Activated T-cell treated with anti-CD3 and anti-CD28 coated beads, Interleukin-2, amount 50 U/mL, for 72 hours (primary cell): ENCODE measurements at places on chromosomes 1 and 21. TPM values are rescaled to one million over a fixed set of nuclear protein-coding genes. Genes with fewer than 3 reads are reported as not detected.
A peak's percentile ranks its signal among the peaks of the same experiment; 100 is the strongest.

DNA sequence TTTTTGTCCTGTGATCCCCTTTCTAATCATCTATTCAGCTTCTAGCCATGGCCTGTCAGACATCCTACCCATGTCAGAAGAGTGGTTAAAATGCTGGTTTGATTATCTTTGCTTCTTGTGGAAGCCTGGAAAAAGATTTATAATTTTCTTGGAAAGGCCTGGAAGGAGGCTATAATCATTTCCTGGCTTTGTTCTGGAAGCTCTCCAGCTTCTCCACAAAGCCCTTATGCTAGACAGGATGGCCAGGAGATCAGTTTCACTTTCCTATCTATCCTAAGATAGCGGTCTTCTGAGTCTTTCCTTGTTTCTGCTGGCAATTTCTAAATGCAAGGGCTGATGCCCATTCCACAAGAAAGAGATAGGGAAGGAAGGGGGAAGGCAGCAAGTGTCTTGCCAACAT lies 90.9 kb upstream of the SLC44A3 start:
- H3K4me1 ChIP-seq, result no peaks in the 10 kb centered on the region
- H3K27me3 ChIP-seq, result peaks cover 21% of the 10 kb centered on the region
- H3K4me3 ChIP-seq, result no peak overlapping the region
- no peak overlapping the region for H3K27ac ChIP-seq

- no peak overlapping the region for H3K27ac ChIP-seq
- peaks cover 30% of the 10 kb centered on the region for H3K36me3 ChIP-seq
- DNase-seq, result no peak
These were observed 41.5 kb downstream of the CHIA start for GRCh38 chr1:111332190-111332589.

The SPRR2E gene
- not detected for total RNA-seq

GRCh38 chr1:6081901-6082300 lies 36.2 kb downstream of the KCNAB2 start:
- H3K36me3 ChIP-seq, result peaks cover 7% of the 10 kb centered on the region
- no peak overlapping the region for H3K4me3 ChIP-seq
- H3K27me3 ChIP-seq, result no peaks in the 10 kb centered on the region
- no peak for DNase-seq
- H3K27ac ChIP-seq, result no peak overlapping the region

The CBS gene
- 89.1 TPM for total RNA-seq

The RXFP4 gene
- total RNA-seq, result not detected

DNA sequence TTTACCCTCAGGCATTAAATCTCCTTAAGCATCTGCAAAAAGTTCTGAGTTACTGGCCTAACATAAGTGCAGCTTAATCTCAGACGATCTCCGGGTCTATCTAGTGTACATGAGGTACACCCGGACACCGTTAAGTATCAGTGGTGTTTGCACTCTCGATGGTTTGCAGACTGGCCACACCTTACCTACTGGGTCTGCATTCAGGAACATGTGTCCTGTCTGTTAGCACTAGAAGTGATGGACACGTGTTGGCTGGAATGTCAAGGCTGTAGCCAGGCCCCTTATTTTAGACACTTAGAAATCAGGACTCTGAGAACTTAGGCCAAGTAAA lies 783 bp upstream of the AGL start:
- H3K27ac ChIP-seq, result peak overlapping the region; percentile 98
- peaks cover 54% of the 10 kb centered on the region for H3K4me1 ChIP-seq
- H3K27me3 ChIP-seq, result no peaks in the 10 kb centered on the region
- peaks cover 10% of the 10 kb centered on the region for H3K36me3 ChIP-seq

DNA sequence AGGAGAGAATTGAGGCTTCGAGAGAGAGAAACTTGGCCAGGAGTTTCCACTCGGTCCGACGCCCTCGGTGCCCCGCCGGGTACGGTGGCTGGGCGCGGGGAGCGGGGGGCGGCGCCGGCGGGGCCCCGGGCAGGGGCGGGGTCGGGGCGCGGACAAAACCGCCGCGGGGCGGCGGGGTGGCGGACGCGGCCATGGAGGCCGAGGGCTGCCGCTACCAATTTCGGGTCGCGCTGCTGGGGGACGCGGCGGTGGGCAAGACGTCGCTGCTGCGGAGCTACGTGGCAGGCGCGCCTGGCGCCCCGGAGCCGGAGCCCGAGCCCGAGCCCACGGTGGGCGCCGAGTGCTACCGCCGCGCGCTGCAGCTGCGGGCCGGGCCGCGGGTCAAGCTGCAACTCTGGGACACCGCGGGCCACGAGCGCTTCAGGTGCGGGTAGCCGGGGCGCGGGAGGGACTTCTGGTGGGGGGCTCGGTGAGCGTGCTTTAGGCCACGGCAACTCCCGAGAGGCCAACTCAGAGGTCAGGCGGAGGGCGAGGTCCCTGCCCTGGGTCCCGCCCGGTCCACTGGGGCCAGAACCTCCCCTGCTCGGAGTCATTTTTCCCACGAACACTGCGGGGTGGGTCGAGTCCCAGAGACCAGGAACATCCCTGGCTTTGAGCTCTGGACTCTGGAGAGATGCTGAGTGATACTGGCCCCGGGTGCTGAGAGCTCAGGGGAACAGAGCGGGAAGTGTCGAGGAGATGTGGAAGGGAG lies 431 bp downstream of the RAB42 start:
- no peaks in the 10 kb centered on the region for H3K36me3 ChIP-seq
- DNase-seq, result peak; percentile 42
- peak overlapping the region; percentile 84 for H3K4me3 ChIP-seq

DNA sequence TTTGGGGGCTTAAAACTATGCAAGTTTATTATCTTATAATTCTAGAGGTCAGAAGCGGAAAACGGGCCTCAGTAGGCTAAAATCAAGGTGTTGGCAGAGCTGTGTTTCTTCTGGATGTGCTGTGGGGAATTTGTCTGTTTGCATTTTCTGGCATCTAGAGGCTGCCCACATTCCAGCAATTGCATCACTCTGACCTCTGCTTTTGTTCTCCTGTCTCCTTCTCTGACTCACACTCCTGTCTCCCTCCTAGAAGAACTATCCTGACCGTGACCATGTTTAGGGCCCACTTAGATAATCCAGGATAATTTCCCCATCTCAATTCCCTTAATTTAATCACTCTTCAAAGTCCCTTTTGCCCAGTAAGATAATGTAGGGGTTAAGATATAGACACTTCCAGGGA lies 127.4 kb upstream of the DEPDC1 start:
- no peak overlapping the region for H3K4me3 ChIP-seq
- no peaks in the 10 kb centered on the region for H3K4me1 ChIP-seq
- H3K36me3 ChIP-seq, result peaks cover 2% of the 10 kb centered on the region

GRCh38 chr1:74818241-74818640 lies 85.3 kb downstream of the TYW3 start:
- no peak for DNase-seq
- H3K36me3 ChIP-seq, result no peaks in the 10 kb centered on the region
- no peak overlapping the region for H3K27ac ChIP-seq
- no peaks in the 10 kb centered on the region for H3K27me3 ChIP-seq

DNA sequence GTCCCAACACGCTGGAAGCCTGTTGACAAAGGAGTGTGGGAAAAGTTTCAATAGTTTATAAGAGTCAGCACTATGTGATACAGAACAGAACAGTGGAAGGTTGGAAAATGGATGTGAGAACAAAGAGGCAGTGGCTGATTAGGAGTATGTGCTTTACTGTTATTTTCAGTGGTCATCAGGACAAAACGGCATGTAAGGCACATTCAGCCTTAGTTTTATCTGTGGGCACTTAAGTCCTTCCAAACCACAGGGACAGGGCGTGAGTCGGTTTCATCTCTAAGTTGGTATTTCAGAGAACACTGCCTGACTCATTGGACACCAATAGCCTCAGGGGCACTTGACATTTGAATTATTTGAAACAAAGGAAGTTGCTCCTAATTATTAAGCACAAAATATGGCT lies 306.9 kb downstream of the ASTN1 start:
- H3K27me3 ChIP-seq, result peaks cover 7% of the 10 kb centered on the region
- no peaks in the 10 kb centered on the region for H3K4me1 ChIP-seq
- H3K27ac ChIP-seq, result no peak overlapping the region
- no peak overlapping the region for H3K4me3 ChIP-seq
- H3K36me3 ChIP-seq, result peaks cover 2% of the 10 kb centered on the region

GRCh38 chr1:159826441-159827101 lies at the start of gene SLAMF8:
Gene SLAMF8 (plus strand): TSS chr1:159826873. CDS start chr1:159826899, 26 bp downstream.
- DNase-seq, result peak; percentile 71
- peak within 1 kb of the TSS; percentile 18 for H3K27ac ChIP-seq
- no peaks in the 10 kb centered on the region for H3K36me3 ChIP-seq
- no peaks in the 10 kb centered on the region for H3K27me3 ChIP-seq
- peak within 1 kb of the TSS; percentile 68 for H3K4me3 ChIP-seq
